ENCODE measurements at places on chromosomes 16 and 17. TPM values are rescaled to one million over a fixed set of nuclear protein-coding genes. Genes with fewer than 3 reads are reported as not detected.

Gene IGFALS
- total RNA-seq, result not detected

Gene TBC1D3G
- total RNA-seq, result not detected

DNA sequence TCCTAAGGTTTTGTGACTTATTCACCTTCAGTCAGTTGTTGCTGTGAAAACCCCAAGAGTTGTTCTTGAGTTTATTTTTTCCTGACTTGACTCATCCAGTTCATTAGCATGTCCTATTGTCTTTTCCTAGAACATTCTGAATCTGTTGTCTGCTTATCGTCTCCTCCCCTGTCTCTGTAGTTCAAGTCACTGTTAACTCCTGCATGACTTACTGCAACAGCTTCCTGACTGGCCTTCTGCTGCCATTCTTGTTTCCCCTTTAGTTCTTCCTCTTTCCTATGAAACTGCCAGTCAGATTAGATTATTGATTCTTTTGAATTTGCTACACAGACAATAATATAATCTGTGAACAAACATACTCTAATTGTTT is 161.5 kb downstream of the FTO start:
- no peaks in the 10 kb centered on the region for H3K36me3 ChIP-seq
- no peak overlapping the region for H3K4me3 ChIP-seq
- peak overlapping the region; percentile 75 for H3K27ac ChIP-seq
- no peak for DNase-seq

DNA sequence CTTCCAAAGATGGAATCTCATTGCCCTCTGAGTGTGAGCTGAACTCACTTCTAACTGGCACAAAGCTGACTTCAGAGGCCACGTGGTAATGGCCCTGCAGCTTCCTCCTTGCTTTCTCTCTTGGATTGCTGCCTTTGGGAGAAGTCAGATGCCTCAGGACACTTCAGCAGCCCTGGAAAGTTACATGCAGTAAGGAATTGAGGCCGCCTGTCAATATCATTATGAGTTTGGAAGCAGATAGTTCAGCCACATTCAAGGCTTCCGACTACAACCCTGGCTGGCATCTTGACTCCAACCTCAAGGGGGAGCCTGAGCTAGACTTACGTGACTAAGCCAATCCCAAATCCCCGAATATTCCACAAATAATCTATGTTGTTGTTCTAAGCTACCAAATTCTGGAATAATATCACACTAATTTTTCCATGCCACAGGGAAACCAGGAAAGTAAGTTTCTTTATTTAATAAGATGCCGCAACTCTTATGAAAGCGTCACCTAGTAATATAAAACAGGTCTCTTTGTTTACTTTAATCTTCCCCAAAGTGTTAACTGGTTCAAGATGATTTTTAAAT is 13.6 kb downstream of the CEP20 start:
- H3K36me3 ChIP-seq, result peaks cover 5% of the 10 kb centered on the region
- peak; percentile 55 for DNase-seq
- no peaks in the 10 kb centered on the region for H3K27me3 ChIP-seq
- no peak overlapping the region for H3K27ac ChIP-seq

Data from endothelial cell (in vitro differentiated cells).